ENCODE measurements at places on chromosomes 12 and 14.

- no peak for DNase-seq
- H3K4me3 ChIP-seq, result no peak overlapping the region
- no peaks in the 10 kb centered on the region for H3K4me1 ChIP-seq
- peaks cover 21% of the 10 kb centered on the region for H3K36me3 ChIP-seq
- no peak overlapping the region for H3K27ac ChIP-seq
Measured at GRCh38 chr12:113903381-113903863, 62.7 kb downstream of the RBM19 start.

DNA sequence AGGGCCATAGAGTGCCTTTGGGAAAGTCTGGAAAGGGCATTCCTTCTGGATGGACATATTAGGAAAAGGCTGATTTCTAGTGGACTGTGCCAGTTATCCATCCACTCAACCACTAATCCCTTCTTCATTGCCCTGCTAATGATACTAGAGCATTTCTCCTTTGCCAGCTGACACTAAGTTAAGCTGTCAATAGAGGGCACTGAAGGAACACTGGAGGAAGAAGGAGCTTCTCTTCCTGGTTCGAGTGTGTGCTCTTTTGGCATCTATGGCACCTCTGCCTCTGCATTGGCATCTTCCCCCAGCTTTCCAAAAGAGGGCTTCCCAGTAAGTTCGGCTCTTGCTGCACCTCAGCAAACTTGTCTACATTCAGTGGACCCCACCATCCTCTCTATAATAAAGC lies 165.4 kb downstream of the DERA start:
- H3K27me3 ChIP-seq, result no peaks in the 10 kb centered on the region
- H3K4me3 ChIP-seq, result no peak overlapping the region
- H3K27ac ChIP-seq, result peak overlapping the region; percentile 39
- no peaks in the 10 kb centered on the region for H3K36me3 ChIP-seq
- peak; percentile 50 for DNase-seq

GRCh38 chr12:28231248-28231647 lies 41.0 kb downstream of the CCDC91 start:
- H3K27me3 ChIP-seq, result no peaks in the 10 kb centered on the region
- H3K36me3 ChIP-seq, result no peaks in the 10 kb centered on the region
- no peak overlapping the region for H3K27ac ChIP-seq
- no peak overlapping the region for H3K4me3 ChIP-seq

GRCh38 chr12:89674326-89674942 lies 34.2 kb downstream of the ATP2B1 start:
- no peak overlapping the region for H3K27ac ChIP-seq
- DNase-seq, result no peak
- H3K36me3 ChIP-seq, result no peaks in the 10 kb centered on the region

GRCh38 chr12:132776816-132777568 lies 15.4 kb upstream of the ANKLE2 start:
- H3K4me3 ChIP-seq, result no peak overlapping the region
- H3K36me3 ChIP-seq, result peaks cover 81% of the 10 kb centered on the region
- DNase-seq, result no peak
- no peaks in the 10 kb centered on the region for H3K4me1 ChIP-seq

GRCh38 chr12:6954316-6955107 lies 3.4 kb downstream of the PTPN6 start:
- peak overlapping the region; percentile 23 for H3K27ac ChIP-seq
- H3K27me3 ChIP-seq, result no peaks in the 10 kb centered on the region
- peaks cover 23% of the 10 kb centered on the region for H3K36me3 ChIP-seq
- H3K4me1 ChIP-seq, result no peaks in the 10 kb centered on the region

DNA sequence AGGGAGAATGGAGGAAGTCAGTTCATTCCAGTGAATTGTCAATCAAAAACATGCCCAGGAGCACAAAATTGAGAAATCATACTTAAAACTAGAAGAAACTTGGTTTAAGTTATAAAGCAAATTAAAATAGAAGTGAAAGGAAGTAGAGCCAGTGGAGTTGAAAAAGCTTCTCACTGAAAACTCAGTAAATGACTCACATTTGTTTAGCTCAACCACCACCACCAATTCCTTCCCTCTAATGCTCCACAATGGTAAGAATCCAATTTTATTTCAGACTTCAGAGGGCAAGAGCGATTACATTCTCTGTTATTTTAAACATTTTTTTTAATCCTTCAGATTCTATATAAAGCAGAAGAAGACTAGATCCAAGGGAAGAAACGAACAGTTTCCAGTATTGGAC lies 19.4 kb downstream of the UTP20 start:
- H3K36me3 ChIP-seq, result peaks cover 50% of the 10 kb centered on the region
- H3K27me3 ChIP-seq, result no peaks in the 10 kb centered on the region
- no peak overlapping the region for H3K27ac ChIP-seq
- DNase-seq, result no peak
- no peak overlapping the region for H3K4me3 ChIP-seq

DNA sequence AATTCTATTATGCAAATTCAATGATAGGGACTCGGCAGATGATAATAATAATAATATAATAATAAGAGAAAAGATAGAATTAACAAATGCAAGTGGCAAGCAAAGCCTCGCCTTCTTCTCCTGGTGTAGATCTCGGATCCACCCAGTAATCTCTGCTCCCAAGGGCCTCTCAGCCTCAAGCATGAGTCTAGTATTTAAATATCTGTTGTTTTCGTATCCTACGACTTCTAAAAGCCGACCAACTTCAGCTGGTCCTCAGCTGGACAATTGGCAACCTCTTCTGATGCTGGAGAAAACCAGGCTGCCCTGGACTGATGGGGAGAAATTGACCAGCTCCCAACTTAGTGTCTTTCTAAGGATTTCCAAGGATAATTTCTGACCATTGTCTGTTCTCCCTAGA lies 14.0 kb upstream of the MAP1LC3B2 start:
- H3K4me3 ChIP-seq, result no peak overlapping the region
- no peak overlapping the region for H3K27ac ChIP-seq
- no peaks in the 10 kb centered on the region for H3K27me3 ChIP-seq
- H3K36me3 ChIP-seq, result no peaks in the 10 kb centered on the region
- DNase-seq, result no peak
- peaks cover 2% of the 10 kb centered on the region for H3K4me1 ChIP-seq

GRCh38 chr14:61537563-61538463 lies 157.5 kb upstream of the HIF1A start:
- DNase-seq, result peak; percentile 90
- peaks cover 18% of the 10 kb centered on the region for H3K4me1 ChIP-seq
- H3K4me3 ChIP-seq, result no peak overlapping the region
- no peaks in the 10 kb centered on the region for H3K27me3 ChIP-seq
- no peaks in the 10 kb centered on the region for H3K36me3 ChIP-seq

DNA sequence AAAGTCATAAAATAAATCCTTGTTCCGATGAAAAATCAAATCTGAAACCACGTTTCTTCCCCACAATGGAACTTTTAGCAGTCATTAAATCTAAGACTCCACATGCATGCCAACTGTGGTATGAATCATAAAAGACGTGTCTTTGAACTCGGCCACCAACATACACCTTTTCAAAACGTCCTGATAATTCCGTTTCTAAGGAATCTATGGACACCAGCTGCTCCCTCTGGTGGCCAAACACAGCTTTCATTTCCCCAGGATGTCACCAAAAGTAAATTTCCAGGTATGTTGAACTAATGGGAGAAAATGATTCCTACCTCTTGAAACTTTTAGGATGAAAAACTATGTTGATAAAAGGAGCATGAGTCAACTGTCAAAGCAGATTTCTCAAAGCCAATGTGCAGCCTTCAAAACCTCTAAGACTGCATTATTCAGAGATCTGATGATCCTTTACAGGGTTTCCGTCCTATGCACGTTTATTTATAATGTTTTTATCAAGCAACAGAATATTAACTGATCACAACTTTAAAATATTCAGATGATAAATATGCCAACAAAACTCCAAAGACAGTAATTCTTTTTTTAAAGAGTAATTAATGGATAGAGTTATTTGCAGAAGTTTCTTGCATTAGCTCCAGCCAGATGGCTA lies 96.2 kb downstream of the CIT start:
- no peaks in the 10 kb centered on the region for H3K4me1 ChIP-seq
- DNase-seq, result peak; percentile 45
- H3K4me3 ChIP-seq, result no peak overlapping the region
- H3K27ac ChIP-seq, result no peak overlapping the region
- peaks cover 5% of the 10 kb centered on the region for H3K36me3 ChIP-seq

DNA sequence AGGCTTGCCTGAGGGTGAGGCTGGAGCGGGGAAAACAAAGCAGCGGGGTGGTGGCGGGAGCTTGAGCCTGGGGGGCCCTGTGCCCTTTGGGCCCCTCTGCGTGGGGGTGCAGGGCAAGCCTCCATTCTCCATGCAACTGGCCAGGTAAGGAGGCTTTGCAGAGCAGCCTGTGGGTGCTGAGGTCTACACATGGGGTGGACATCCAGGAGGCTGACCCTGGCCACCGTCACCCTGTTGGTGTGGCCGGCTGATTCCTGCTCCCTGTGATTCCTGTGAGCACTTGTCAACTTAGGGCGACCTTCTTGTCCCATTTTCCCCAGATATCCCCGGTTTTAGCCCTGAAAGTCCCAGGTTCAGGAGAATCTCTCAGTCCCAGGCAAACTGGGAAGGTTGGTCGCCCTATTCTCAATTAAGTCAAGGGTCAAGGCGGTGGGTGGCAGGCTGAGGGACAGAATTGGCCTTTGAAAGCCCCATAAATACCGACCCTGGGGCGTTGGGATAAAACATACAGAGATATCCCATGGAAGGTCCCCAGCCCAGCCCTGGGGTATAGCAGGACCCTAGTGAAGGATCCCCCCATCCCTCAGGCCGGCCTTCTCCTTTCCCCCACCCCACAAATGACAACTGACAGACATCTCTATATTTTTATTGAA lies 70.5 kb downstream of the PRIMA1 start:
- H3K4me3 ChIP-seq, result no peak overlapping the region
- no peaks in the 10 kb centered on the region for H3K4me1 ChIP-seq
- no peak for DNase-seq
- no peaks in the 10 kb centered on the region for H3K27me3 ChIP-seq
- no peak overlapping the region for H3K27ac ChIP-seq
- H3K36me3 ChIP-seq, result no peaks in the 10 kb centered on the region

DNA sequence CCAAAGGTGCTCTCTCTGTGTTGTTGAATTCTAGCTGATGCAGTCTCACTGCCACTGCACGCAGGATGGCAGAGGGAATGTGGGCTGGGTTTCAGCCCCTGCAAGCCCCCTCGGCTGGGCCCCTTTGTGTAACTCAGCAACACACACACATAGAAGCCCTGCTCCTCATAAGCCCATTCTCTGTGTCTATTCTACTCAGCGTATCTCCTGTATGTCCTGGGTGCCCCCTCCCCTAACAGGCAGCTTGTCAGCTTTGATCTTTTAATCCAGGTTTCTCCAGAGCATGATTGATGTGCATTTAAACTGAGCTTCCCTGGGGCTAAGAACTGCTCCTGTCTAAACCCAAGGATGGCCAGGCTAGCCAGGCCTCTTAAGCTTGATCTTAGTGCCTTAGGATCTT lies 43.0 kb downstream of the SRRM4 start:
- no peaks in the 10 kb centered on the region for H3K4me1 ChIP-seq
- no peaks in the 10 kb centered on the region for H3K27me3 ChIP-seq
- no peak overlapping the region for H3K27ac ChIP-seq
- no peaks in the 10 kb centered on the region for H3K36me3 ChIP-seq

DNA sequence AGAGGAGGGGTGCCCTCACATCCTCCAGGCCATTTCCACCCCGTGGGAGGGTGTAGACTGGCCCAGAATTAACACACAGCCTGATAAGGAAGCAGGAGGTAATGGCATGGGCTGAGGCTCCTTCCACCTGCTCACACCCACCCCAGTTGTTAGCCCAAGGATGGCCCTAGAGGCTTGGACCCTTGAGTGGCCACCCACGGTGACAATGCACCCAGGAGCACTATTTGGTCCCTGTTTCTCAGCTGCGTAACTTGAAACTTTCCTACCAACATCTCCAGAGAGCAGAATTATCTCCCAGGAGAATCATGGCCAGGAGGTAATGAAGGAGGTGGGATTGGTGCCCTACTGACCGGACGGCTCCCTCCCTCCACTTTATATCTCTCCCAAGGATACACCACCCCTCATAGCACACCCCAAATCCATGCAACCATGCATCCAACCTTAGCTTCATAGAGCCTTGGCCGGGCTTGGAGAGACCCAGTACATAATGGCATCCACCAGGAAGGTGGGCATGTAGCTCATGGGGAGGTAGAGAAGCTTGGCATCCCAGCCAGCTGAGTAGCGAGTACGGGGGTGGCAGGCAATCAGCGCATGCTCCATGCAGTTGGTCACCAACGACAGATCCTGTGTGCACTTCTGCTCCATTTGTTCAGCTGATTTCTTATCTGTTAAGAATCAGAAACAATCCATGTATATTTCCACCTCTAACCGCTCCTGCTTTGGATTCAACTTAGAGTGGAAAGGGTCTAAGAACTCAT lies 5.6 kb downstream of the RDH16 start:
- no peaks in the 10 kb centered on the region for H3K36me3 ChIP-seq
- no peak overlapping the region for H3K27ac ChIP-seq
- H3K4me1 ChIP-seq, result peaks cover under 1% of the 10 kb centered on the region
- H3K27me3 ChIP-seq, result no peaks in the 10 kb centered on the region
- no peak for DNase-seq

- H3K4me3 ChIP-seq, result no peak overlapping the region
- H3K27me3 ChIP-seq, result no peaks in the 10 kb centered on the region
- no peak for DNase-seq
- H3K27ac ChIP-seq, result no peak overlapping the region
Measured at GRCh38 chr12:130677957-130678558, 38.0 kb downstream of the RIMBP2 start.

DNA sequence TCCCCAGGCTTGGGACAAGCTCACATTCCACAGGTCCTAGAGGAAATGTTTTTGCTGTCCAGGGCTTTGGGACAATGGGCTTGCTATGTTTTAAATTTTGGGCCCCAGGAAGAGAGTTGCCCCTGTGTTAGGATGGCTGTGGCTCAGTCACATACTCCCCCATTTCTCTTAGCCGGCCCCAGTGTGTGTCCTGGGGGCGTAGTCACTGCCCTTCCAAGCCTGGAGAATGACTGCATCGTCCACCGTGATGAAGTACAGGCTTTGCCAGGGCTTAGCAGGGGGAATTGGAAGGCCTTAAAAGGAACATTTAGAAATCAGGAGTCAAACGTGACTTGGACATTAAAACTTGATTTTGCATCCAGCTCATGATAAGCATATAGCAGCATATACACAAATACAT lies 293.6 kb downstream of the CACNA1C start:
- H3K4me1 ChIP-seq, result no peaks in the 10 kb centered on the region
- DNase-seq, result no peak
- peaks cover 2% of the 10 kb centered on the region for H3K27me3 ChIP-seq
- no peak overlapping the region for H3K4me3 ChIP-seq
- H3K36me3 ChIP-seq, result no peaks in the 10 kb centered on the region

DNA sequence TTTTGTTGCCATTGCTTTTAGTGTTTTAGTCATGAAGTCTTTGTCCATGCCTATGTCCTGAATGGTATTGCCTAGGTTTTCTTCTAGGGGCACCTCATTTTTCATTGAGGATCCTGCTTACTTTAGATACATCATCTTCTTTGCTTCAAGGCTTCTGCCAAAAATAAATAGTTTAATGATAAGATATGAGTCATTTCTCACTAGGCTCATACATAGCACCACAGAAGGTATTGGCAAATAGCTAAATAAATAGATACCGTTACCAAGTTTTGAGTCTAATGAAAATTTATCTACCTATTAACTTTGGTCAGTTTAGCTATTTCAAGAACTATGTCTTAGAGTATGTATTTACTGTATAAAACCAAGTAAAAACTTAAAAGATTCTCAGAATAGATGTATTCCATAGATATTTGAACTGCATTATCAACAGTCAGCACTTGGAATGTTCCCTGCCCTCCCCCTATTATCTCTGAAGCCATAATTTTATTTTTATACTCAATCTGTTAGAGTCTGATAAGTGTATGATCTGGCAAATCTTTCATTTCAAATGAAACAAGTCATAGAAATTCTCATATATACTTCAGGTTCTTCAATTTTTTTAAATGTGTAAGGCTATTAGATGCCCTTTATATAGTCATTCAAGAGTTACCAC lies 310.2 kb downstream of the CCDC91 start:
- no peak for DNase-seq
- peaks cover 7% of the 10 kb centered on the region for H3K4me1 ChIP-seq
- no peak overlapping the region for H3K4me3 ChIP-seq
- H3K27me3 ChIP-seq, result no peaks in the 10 kb centered on the region
